ENCODE measurements at places on chromosomes 16 and 17.
A peak's percentile ranks its signal among the peaks of the same experiment; 100 is the strongest.

- no peak for DNase-seq
Observed at GRCh38 chr17:16929757-16930520, 42.0 kb downstream of the TNFRSF13B start.

- DNase-seq = no peak
Observed at GRCh38 chr16:86319585-86320236, 190.6 kb upstream of the FOXF1 start.

DNA sequence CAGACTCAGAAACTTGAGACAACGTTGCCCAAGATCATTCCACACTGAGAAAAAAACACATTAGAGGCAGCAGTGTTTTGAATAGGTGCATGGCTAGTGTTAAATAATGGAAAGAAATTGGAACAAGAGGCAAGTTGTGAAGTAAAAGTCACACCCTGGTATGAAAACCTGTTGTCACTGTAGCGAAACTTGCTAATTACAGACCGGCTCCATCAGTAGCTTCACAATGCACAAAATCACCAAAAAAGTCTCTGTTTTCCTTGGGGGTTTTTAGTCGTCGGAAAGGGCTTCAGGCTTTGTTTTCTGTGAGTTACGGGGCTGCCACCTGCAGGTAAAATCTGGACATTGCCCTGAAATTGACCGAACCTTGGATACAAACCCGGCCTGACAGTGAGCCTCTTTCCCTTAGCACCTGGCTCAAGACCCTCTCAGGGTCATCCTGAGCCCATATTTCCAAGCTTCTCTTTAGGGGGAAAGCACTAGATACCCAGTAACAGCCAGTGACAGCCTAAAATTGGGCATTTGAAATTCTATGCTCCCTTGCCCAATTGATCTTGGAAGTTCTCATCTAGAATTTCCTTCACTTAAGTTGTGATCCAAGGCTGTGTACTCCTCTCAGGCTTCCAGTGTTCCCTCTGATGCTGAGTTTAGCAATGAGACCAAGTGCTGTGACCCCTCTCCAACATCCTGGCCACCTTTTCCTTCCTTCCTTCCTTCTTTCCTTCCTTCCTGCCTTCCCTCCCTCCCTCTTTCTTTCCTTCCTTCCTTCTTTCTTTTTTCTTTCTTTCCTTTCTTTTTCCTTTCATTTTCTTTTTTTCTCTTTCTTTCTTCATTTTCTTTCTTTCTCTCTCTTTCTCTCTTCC, 7.2 kb upstream of the GRB2 start:
- DNase-seq = peak; percentile 80

DNA sequence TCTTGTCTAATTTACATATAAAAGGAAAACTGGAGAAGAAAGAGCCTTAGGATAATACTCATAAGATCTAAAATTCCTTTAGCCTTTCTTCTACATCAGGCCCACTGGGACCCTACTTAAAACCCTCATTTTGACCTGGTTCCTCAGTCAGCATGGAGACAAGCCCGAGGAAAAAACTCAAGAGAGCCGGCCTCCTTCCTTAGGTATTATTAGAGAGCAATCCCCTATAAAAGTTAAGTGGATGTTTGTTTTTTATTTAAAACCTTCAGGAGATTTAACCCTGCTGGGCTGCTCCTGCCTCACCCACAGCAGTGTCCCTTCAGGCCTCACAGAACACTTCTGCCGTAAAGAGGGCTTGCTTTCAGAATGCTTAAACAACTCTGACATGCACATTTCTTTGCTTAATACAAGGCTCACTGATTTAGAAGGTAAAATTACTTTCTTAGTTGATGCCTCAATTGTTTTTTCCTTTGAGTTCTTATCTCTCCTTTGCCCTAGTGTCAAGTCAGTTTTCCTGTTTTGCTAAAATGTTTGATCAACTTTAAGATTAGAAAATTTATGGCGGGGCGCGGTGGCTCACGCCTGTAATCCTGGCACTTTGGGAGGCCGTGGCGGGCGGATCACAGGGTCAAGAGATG, 145.6 kb upstream of the TBX2 start:
- DNase-seq = no peak

GRCh38 chr16:85500220-85500619, 112.9 kb upstream of the GSE1 start:
- DNase-seq = no peak

Measured in RKO (cell line).